ENCODE measurements at places on chromosomes 1 and 21.

- no peak for DNase-seq
Observed at GRCh38 chr1:208880433-208881100, 636.4 kb upstream of the PLXNA2 start.

DNA sequence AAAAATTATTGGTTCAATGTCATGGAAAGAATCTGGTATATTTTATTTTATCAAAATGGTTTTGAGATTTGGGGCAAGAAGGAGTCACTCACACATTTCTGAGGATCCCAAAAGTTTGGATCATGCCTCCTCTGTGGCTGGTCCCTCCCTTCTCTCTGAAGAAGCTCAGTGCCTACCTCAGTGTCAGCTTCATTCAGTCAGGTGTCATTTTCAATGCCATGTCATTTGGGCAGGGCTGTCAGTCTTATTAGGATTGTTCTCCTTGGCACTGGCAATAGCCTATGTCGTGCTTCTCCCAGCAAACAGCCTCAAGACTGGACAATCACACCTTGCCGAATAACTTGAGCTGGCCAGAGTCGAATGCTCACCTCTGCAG lies 264.5 kb upstream of the CAMK1G start:
- no peak for DNase-seq

GRCh38 chr1:64864018-64864940 lies 102.1 kb downstream of the JAK1 start:
- peak; percentile 12 for DNase-seq

DNA sequence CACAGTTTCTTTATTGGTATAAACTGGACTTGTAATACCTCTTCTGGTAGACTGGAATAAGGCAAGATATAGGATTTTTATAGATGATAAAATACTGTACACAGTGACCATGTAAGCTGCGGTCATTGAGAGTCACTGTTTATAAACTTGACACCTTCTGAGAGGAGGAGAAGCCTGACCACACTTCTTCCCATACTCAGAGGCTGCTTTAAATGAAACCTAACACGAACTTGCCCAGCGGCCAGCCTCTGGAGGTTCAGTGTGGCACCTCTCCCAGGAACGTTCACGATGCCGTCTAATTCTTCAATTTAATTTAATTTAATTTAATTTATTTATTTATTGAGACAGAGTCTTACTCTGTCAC lies 22.5 kb downstream of the MTARC1 start:
- DNase-seq: no peak

GRCh38 chr1:60066001-60066400 lies 7.6 kb downstream of the C1orf87 start:
- no peak for DNase-seq

DNA sequence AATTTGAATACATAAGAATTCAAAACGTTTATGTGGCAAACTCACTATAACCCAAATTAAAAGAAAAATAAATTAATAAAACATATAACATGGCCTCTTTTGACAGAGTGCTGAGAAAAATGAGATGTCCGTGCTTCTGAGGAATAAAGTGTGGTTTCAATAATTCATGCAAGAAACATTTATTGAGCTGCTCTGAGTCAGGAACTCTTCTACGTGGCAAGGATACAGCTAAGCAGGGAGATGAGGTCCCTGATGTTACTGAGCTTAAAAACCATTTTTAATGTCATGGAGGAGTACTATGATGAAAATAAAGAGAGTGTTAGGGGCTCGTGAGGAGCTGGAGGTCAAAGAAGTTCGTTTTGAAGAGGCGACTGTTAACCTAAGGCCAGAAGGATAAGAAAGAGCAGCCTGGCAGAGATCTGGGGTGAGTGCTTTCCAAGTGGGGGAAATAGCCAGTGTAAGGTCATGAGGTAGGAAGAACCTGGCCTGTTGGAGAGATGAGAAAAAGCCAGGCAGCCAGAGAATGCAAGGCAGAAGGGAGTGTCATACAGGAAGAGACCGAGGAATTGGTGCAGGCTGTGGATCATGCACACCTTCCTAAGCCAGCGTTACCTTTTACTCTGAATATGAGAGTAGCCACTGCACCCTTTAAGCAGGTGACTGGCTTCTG lies 182.2 kb upstream of the DUSP10 start:
- no peak for DNase-seq

DNA sequence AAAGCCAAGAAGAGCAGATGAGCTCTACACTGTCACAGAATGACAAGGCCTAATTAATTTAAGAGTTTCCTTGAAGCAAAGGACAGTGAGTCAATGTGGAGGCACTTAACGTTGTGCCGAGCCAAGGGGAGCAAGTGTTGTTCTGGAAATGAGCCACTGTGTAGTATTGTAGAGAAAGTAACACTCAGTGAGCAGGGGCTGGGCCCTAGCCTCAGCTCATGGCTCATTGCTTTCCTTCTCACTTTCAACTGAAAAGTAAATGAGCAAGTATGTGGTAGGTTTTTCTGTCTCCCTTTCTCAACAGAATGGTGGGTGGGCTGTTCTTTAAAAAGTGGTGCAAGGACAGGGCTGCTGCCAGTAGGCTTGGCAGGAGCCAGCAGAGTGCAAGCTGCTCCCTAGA lies 11.8 kb upstream of the KIAA0040 start:
- DNase-seq: no peak

GRCh38 chr1:84156210-84156621 lies 12.1 kb downstream of the PRKACB start:
- DNase-seq: no peak

DNA sequence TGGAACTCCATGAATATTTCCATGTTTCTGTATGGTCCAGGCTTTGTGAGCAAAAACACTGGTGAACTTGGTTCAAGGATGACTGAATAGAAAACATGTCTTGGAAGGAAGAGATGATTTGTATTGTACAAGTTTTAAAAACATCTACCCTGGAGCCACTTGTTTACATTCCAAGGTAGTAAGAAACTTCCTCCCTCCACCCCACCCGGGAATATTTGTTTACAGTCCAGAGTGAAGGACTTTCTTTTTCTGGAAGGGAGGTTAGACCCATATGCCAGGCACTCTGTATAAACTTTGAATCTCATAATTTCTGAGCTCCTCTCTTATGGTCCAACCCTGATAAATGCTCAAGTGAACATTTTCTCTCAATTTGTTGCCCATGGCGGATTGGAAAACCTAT lies 323.3 kb upstream of the LYPLAL1 start:
- DNase-seq: no peak

GRCh38 chr1:230498704-230499103 lies 72.6 kb upstream of the PGBD5 start:
- DNase-seq: peak; percentile 32

DNA sequence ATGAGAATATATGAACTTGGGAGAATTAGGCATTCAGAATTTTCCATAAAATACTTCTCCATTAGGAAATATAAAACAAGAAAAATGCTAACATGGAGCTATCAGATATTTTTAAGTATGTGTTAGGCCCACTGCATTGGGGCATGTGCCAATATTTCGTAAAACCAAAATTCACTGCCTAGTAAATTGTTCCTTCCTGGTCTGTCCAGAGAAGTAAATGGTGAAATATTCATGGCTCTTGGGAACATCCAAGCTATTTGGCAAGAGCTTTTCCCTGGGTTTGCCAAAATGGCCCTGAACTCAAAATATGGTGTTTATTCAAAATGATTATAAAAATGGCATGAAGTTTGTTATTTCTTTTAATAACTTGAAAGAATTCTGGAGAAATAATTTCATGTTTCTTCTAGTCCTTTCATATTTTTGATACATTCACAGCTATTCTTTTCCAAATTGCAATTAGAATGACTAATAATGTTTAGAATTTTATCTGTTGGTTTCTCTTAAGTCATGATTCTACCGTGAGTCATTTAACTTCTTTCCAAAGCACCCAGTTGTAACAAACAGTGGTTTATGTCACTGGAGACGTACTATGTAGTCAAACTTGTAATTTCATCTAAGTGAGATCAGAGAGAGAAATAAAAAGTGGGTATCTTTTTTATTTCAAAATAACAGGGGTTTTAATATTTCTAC lies 25.7 kb upstream of the SLC19A2 start:
- no peak for DNase-seq

DNA sequence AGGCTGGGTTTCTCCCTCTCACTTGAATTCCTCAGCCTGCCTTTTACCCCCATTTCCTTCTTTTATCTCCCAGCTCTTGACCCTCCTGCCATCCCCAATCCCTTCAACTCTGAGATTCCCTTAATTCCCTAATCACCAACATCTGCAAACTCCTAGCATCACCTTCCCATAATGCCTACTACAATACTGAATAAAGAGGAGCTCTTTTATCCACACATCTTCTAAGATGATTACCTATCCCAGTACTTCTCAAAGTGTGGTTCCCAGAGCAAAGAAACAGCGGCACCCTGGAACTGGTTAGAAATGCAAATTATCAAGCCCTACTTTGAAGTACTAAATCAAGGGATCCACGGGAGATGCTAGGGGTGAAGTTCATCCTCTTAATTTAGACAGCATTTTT lies 21.2 kb upstream of the UBE2U start:
- no peak for DNase-seq

DNA sequence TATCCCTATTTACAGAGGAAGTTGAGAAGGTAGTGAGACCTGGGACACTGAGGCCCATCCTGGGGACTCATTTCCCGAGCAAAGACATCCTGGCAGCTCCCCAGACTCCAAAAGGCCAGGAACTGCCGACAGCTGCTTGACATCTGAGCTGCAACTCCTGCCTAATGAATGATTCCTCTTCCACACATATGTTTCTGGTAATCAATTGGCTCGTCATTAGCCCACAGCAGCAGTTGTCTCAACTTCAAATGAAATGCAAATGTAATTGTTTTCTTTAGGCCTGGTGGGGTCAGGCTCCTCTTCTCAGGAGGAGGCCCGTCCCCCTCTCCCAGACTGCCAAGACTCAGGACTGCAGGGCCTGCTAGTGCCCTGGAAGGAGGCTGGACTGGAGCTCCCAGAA lies 61.8 kb upstream of the DISP3 start:
- no peak for DNase-seq

DNA sequence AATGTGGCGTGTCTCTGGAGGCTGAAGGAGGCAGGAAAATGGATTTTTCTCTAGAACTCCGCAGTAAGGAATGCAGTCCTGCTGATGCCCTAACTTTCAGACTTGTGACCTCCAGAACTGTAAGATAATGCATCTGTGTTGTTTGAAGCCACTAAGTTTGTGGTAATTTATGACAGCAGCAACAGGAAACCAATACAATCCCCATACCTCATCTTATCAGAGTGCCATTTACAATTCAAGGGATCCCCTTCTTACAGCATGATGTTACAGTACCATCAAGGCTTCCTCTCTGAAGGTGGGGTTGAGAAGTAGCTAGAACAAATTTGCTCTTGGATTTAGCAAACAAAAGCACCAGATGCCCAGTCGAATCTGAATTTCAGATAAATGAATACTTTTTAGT lies 21.6 kb downstream of the ABCA4 start:
- no peak for DNase-seq

- DNase-seq: no peak
Observed at GRCh38 chr1:42944246-42944928, 14.3 kb downstream of the SLC2A1 start.

DNA sequence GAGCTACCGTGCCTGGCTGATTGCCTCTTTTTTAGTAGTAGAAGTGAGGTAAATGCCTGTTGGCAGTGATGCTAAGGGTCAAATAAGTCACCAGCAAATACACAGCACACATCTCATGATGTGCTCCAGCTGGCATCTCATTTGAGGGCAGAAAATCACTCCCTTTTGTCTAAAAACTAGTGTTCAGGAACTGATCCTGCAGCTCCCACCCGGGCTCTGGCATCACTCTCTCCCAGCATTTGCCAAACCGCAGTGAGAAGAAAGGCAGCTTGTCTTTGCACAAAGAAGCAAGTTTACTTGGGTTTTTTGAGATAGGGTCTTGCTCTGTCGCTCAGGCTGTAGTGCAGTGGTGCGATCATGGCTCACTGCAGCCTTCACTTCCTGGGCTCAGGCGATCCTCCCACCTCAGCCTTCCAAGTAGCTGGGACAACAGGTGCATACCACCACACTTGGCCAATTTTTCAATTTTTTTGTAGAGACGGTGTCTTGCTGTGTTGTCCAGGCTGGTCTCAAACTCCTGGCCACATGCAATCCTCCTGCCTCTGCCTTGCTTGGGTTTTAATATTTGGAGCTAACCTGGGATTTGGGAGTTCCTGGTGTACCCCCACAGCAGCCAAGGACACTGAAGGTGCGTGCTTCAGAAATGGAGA lies 4.1 kb downstream of the RBP7 start:
- no peak for DNase-seq

GRCh38 chr1:9127395-9128165 lies 1.3 kb downstream of the GPR157 start:
- DNase-seq: no peak

DNA sequence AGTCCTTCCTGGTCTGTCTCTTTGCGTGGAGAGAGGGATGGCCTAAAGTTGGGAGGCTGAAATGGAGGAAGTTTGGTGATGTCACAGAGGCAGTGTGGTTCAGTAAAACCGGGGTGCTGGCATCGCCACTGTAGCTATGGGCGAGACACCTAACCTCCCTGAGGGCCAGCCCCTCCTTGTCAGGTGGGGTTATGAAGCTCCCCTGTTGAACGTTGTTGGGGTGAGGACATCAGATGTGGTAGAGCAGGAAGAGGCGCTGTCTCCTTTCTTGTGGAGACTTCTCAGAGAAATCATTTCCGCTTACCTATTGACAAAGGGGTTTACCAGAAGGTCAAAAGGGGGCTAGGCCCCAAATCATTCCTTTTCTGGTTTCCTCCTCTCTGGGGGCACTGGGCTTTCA lies 294.7 kb downstream of the SIPA1L2 start:
- no peak for DNase-seq

DNA sequence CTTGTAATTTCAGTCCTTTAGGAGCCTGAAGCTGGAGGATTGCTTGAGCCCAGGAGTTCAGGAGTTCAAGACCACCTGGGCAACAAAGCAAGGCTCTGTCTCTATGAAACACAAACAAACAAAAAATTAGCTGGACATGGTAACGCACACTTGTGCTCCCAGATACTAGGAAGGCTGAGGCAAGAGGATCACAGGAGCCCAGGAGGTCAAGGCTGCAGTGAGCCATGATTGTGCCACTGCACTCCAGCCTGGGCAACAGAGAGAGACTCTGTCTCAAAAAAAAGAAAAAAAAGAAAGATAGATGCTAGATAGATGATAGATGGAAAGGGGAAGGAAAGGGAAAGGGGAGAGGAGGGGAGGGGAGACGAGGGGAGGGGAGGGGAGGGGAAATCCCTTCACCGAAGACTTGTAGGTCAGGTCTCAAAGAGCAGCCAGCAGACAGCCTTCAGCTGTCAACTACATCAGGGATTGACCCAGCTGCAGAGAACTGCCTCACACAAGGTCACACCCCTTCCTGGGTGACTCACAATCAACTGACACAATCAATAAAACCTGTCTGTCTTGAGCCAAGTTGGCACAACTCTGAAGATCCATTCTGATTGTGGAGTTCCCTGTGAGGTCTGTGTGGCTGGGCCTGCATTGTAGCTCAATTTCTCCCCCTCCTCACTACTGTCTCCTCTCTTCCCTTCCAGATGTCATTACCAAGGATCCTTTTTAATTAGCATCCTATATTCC lies 200.6 kb downstream of the RGS7 start:
- no peak for DNase-seq

- no peak for DNase-seq
Observed at GRCh38 chr1:226302731-226303130, 6.2 kb downstream of the LIN9 start.

- DNase-seq: no peak
Observed at GRCh38 chr1:17831597-17831996, 76.5 kb downstream of the ACTL8 start.

- DNase-seq: no peak
Observed at GRCh38 chr21:38322311-38322950, 65.6 kb downstream of the KCNJ15 start.

- DNase-seq: no peak
Observed at GRCh38 chr1:82472489-82473131, 671.9 kb downstream of the ADGRL2 start.

Data from NCI-H748 treated with DMSO at 0.1 percent for 48 hours (cell line).